ENCODE measurements at places on chromosomes 2 and 18.

GRCh38 chr2:175080479-175080878 is 75.3 kb upstream of the CHN1 start:
- no peak for DNase-seq

DNA sequence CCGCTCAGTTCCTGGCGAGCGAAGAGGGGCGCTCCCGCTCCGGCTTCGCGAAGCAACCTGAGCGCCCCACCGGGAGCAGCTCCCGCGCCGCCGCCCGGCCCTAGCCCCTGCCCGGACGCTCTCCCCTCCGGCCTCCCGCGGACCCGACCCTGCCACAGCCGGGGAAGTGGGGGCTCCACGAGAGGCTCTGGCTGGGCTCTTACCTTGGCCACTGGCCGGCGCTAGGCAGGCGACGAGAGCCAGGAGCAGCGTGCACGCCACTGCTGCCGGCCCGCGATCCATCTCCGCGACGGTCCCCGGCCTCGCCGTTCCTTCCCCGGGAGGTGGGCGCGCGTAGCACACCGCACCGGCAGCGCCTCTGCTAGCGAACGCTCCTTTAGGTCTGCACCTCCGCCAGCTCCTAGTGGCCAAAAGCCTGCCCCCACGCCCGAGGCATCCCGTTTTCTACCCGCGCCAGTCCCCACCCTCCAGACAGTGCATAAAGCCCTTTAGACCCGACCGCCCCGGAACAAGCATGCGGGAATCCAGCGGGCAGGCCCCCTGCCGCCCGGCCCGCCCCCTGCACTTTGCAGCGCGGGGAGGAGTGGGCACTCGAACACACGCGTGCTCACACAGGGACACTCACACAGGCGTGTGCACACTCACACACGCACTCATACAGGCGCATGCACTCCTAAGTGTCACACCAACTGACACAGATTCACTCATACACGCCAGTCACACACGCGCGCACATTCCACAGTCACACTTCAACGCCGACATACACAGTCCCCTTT is at the start of gene LRP2:
TSS of gene LRP2 (minus strand) at position 417 of the 776 bp plus-strand sequence. CDS start at position 282, 135 bp downstream.
- no peak for DNase-seq

DNA sequence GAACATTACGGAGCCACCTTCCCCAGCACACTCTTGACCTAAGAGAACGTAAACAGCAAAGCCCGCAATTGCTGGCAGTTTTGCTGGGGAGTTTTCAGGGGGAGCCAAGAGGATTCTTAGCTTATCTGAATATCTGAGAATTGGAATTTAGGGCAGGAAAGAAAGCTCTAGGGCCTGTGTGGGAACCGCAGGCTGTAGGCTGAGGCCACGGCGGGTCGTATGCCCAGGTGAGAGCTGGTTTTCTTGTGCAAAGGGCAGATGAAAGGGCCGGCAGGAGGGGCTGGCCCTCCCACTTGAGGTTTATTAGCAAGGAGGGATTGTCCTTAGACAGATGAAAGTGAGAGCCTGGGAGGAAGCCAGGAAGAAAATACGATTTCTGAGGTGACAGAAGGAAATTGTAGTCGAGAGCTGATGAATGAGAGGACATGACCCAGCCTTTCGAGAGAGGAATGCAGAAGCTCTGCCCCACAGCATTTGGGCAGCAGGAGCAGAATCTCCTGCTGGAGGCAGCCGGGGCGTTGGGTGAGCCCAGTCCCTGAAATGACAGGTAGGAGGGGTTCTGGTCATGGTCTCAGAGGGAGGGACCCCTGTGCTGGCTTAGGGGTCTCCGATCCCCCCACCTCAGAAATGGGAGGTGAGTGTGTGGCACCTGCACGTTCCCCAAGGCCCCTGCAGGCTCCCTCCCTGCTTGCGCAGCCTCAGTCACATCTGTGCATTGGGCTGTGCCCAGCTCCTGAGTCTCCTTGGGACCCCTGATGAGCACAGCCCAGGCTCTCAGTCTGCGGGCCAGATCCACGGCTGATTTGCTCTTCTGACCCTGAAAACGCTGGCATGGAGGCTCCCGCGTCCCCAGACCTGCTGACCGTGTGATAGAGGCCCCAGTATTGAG is 61.1 kb downstream of the CABLES1 start:
- no peak for DNase-seq

- DNase-seq: no peak
These were observed 32.6 kb downstream of the MRPL44 start for GRCh38 chr2:223989856-223990232.

GRCh38 chr2:13539296-13539695 is 822.6 kb downstream of the TRIB2 start:
- no peak for DNase-seq

- DNase-seq: no peak
These were observed 192.9 kb downstream of the INHBB start for GRCh38 chr2:120538691-120539423.

DNA sequence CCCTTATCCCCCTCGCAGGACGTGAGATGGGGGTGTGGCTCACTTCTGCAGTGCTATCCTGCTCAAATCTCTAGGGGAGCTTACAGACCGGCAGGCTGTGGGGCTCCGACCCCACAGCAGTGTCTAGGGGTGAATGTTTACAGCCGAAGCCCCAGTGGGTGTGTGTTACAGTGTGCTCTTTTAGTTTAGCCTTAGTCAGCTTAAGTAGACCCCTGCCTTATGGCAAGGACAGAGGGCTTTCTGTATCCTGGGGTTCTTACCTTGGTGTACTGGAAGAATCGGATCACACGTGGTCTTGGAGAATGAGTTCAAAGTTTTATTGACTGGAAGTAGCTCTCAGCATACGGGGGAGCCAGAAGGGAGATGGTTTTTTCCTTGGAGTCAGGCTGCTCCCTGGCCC is 348.2 kb upstream of the GYPC start:
- no peak for DNase-seq

GRCh38 chr2:98972582-98973167 is 36.6 kb upstream of the CRACDL start:
- DNase-seq: no peak

GRCh38 chr18:46174342-46175041 is 70.3 kb downstream of the HAUS1 start:
- peak; percentile 26 for DNase-seq

- no peak for DNase-seq
These were observed 62.1 kb upstream of the GLI2 start for GRCh38 chr2:120673571-120674061.

- no peak for DNase-seq
These were observed 117.4 kb upstream of the ACKR3 start for GRCh38 chr2:236452238-236452637.

- no peak for DNase-seq
These were observed 112.5 kb upstream of the CREB1 start for GRCh38 chr2:207417301-207417718.

GRCh38 chr2:179595284-179595683 is 266.1 kb downstream of the ZNF385B start:
- no peak for DNase-seq

GRCh38 chr18:25121442-25121841 is 230.5 kb downstream of the ZNF521 start:
- no peak for DNase-seq

GRCh38 chr2:191496838-191497237 is 181.1 kb upstream of the NABP1 start:
- DNase-seq: no peak

DNA sequence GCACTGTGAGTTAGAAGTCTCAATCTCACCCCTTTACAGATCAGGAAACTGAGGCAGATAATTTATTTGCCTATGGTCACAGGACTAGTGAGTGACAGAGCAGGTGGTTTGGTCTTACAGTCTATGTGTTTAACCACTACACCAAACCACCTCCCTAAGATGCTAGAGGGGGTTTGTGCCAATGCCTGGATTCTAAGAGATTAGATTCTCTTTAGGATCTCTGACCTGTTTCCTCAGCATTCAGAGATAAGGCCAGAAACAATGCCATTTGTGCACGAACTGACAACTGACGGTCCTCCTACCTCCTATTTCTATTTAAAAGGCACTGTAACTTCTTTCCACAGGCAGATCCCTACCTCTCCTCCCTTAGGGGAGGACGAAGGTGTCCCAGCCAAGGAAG is 2.3 kb upstream of the SLC20A1 start:
- no peak for DNase-seq

- DNase-seq: no peak
These were observed 68.4 kb downstream of the TANK start for GRCh38 chr2:161228511-161229240.

DNA sequence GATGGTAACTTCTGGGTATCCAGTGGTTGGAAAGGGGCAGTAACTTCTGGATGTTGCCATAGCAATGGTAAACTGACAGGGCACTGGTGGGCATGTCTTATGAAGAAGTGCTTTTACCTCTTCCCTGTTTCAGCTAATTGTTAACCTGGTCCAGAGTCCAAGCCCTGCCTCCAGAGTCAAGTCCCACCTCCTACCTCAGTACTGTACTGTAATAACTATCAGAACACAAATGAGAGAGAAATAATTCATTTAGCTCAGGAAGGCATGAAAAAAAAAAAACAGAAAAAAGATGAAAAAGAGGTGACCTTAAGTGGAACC is 237.0 kb downstream of the ZNF804A start:
- no peak for DNase-seq

DNA sequence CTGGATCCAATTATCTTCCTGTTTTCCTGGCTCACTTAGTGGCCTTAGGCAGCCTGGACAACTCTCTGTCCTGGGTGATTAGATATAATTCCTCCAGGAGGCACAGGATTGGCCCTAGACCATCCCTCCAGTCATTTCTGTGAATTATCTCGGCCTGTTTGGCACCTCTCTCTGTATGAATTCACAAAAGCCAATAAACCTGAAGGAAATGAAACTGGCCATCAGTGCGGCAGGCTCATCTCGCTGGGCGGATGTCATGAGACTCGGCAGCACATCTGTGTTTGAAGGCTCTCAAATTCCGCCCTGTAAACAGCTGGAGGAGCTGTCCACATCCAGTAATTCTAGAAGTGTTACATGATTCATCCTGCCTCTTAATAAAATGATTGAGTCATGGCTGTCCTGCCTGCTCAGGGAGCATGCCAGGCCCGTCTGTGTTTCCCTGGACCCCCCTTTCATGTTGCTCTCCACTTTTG is 38.6 kb downstream of the ACOXL start:
- no peak for DNase-seq

DNA sequence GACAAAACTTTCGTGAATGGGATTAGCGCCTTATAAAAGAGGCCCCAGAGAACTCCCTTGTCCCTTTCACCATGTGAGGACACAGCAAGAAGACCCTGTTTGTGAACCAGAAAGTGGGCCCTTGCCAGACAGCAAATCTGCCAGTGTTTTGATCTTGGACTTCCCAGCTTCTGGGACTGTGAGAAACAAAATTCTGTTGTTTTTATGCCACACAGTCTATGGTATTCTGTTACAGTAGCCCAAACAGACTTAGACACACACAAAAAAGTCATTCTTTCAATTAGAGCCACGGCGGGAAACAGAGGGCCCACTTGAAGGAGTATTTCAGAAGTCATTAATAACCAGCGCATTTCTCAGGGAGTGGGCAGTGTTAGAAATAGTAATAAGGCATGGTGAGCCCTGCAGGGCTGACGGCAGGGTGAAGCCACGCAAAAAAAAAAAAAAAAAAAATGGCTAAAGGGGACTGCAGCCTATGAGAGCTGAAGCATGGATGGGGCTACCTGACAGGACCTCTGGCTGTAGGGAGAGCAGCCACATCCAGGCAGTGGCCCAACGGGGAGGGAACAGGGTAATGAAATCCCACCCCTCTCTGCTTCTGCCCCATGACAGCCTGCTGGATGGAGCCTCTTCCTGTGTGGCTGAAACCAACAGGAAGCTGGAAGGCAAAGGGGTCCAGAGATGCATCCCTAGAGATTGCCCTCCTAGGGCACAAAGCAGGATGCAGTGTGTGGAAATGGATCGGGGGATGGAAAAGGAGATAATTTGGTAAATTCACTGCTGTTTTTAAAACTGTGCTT is 189.3 kb downstream of the KCNS3 start:
- DNase-seq: no peak

GRCh38 chr2:1494906-1495305 is 81.6 kb downstream of the TPO start:
- no peak for DNase-seq

DNA sequence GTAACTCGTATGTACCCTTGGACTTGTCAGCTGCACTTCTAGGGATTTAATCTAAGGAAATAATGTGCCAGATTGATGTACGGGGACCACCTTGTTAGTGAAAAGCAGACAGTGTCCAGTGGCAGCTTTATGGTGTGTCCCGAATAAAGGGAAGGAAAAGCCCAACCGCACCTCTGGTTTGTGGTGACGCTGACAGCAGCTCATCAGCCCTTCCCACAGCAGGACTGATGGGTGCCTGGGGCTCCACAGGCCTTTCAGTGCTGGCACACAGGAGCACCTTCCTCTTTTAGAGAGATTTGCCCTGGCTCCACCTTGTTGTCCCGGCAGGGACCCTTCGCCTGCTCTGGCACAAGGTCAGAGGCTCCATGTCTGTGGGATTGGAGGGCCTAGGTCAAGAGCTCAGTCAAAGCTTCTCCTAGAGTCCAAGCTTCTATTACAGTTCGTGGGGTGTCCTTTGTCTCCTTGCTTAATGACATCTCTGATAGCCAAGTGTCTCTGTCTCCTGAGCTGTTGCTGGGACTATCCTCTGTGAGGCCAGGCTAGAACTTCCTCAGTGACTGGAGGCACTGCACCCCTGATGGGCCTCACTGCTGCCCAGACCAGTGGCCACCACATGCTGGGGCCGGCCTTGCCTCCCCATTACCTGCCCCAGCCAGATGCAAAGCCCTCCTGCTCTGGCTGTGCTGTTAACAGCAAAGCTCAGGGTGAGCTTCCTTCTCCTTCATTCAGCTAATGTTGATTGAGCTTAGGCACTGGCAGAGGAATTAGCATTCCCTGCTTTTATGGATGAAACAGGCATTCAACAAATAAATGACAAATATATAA is 33.0 kb upstream of the SCLY start:
- no peak for DNase-seq

GRCh38 chr2:164593959-164594358 is 27.3 kb downstream of the GRB14 start:
- no peak for DNase-seq

- DNase-seq: no peak
These were observed 42.7 kb downstream of the EPHA4 start for GRCh38 chr2:221529177-221529942.

DNA sequence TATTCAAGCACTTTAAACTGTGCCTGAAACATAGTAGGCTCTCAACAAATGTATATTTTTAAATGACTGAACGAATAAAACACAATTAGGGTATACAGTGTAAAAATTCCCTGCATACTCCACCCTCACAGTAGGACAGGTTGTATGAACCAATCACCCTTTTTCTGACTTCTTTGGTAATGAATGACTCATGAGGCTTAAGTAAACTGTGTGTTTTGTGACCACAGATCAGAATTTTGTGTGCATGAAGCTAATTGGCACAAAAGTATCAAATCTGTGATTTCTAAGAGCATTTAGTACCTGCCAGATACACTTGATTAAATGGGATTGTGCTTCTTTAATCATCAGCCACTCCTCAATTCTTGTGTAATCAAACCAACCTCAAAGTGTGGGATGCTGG is 109.9 kb upstream of the MAP4K3 start:
- DNase-seq: no peak

GRCh38 chr2:30422444-30423040 is 24.5 kb upstream of the LCLAT1 start:
- DNase-seq: peak; percentile 93

- DNase-seq: peak; percentile 70
These were observed at the start of gene IAH1 for GRCh38 chr2:9474361-9475057. TSS of gene IAH1 (plus strand) at chr2:9474551. CDS start at chr2:9474567, 16 bp downstream.
